ENCODE measurements at places on chromosomes 6 and 20.

DNA sequence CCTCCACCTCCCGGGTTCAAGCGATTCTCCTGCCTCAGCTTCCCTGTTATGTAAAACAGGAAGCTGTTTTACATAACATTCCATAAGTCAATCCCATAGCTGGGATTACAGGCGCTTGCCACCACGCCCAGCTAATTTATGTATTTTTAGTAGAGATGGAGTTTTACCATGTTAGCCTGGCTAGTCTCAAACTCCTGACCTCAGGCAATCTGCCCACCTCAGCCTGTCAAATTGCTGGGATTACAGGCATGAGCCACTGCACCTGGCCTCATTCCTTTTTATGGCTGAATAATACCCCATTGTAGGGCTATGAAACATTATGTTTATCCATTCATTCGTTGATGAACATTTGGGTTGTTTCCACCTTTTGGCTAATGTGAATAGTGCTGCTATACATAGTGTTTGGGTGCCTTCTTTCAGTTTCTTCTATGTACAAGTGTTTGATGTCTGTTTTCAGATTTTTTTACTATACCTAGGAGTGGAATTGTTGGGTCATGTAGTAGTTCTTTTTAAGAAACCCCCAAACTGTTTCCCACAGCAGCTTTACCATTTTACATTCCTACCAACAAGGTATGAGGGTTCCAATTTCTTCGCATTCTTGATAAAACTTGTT, 138.7 kb upstream of the COL21A1 start:
- no peak for DNase-seq

- DNase-seq = no peak
Observed at GRCh38 chr20:57104651-57105204, 161.7 kb downstream of the BMP7 start.

- DNase-seq = peak; percentile 91
Observed at GRCh38 chr20:2688041-2688591, 4.5 kb upstream of the EBF4 start.

DNA sequence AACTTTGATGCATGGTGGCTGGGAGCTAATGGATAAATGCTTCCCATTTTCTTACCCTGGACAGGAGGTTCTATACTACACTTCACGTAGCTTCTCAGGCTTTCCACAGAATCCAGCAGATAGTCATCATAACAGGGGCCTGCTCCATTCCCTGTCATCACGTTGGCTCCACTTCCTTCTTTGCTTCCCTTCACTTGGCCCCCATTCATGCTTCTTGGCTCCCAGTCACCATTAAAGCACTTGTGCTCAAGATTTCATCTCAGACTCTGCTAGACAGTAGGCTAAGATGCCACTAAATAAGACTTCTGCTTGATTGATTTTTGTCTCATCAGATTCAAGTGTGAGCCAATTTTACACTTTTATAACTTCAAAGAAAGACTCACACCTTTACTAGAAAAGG, 134.5 kb upstream of the ENPP5 start:
- DNase-seq = no peak

DNA sequence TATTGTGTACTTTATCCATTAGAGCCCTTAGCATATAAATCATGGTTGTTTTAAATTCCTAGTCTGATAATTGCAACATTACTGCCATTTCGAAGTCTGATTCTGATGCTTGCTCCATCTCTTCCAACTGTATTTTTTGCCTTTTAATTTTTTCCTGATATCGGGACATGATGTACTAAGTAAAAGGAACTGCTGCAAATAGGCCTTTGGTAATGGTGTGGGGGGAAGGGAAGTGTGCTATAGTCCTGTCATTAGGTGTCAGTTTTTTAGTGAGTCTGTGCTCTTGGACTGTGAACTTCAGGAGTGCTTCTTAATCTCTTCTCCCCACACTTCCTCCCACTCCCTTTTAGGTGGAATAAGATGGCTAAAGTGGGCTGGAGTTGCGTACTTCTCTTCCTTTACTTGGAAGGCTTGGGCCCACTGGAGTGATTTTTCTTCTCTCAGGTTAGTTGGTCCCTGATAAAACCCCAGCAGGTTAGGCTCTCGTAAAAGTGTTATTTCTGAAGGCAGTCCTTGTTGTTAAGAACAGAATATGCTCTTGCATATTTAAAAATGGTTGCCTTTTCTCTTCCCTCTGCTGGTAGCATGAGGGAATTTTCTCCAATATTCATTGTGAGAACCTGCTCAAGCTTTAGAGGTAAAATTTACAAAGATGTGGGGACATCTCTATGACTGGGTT, 18.1 kb downstream of the STXBP5 start:
- no peak for DNase-seq

GRCh38 chr6:87932361-87932760, 115.3 kb upstream of the SPACA1 start:
- no peak for DNase-seq

GRCh38 chr6:43493833-43494232, 16.3 kb downstream of the LRRC73 start:
- no peak for DNase-seq

DNA sequence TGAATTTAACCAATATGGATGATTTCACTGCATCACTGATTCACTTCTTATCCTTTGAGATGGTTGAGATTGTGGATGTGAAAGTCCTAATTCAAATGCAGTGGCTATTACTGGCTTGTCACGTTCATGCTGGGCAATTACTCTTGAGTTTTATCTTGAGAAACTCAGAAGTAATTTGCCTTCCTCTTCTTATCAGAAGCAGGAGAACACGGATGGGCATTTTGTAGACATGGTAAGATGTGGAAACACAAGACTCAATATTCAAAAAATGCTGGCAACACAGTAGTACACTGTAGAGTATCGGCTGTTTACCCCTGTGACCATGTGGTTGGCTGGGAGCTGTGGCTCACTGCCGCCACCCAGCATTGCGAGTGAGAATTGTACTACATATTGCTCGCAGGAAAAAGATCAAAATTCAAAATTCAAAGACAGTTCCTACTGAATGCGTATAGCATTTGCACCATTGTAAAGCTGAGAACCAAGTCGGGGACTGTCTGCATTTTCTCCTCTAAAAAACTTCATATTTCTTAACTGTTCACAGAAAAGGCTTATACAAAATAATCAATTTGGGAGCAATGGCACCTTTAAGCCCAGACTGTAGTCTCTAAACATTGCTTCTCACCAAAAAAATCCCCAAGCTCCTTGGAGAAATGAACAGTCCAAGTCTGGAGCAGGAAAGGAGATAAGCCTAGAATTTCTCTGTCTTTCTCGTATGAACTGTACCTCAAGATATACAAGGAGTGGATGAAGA, 61.9 kb upstream of the ELOVL5 start:
- DNase-seq = peak; percentile 18

- no peak for DNase-seq
Observed at GRCh38 chr6:150668900-150669302, 69.2 kb downstream of the PLEKHG1 start.

DNA sequence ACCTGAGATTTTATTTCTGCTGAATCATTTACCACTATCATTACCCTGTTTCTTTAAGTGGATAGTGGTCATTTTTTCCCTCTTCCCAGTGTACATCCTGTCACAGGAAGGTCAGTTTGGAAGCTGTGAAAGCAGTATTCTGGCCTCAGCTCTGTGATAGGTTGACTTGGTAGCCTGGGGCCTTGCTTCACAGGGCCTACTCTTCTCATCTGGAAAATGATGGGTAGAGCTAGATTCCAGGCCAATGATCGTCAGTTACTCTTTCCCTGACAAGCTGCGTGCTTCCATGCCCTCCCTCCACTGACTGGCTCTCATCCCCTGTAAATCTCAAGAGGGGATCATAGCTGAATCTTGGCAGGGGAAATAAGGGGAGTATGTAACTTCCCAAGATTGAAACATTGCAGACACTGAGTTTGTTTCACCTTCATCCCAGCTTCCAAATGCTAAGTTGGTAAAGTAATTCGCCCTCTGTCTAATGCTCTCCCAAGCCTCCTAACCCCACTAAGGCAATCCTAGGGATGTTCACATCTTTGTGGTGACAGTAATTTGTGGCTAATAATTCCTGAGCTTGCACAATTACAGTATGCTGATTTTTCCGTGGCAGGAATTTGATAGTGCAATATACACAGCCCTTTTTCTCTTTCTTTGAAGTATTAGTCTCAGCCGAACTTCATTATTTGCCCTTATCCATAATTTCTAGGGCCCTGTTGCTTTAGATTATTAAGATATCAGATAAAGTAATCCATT, 51.2 kb downstream of the VAPB start:
- DNase-seq = no peak

DNA sequence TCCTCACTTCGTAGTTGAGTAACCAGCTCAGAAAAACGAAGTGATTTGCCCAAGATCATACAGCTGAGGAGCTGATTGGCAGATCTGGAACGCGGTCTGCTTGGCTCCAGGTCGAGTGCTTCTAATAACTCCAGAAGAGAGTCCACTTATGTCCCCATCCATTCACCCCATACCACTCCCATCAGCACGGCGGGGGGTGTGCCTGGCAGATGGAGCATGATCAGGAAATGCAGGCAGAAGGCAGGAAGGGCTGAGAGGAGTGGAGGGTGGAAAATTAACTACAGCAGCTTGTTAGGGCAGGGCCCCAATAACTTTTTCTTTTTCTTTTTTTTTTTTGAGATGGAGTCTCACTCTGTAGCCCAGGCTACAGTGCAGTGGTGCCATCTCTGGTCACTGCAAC, 15.0 kb downstream of the FITM2 start:
- DNase-seq = no peak

DNA sequence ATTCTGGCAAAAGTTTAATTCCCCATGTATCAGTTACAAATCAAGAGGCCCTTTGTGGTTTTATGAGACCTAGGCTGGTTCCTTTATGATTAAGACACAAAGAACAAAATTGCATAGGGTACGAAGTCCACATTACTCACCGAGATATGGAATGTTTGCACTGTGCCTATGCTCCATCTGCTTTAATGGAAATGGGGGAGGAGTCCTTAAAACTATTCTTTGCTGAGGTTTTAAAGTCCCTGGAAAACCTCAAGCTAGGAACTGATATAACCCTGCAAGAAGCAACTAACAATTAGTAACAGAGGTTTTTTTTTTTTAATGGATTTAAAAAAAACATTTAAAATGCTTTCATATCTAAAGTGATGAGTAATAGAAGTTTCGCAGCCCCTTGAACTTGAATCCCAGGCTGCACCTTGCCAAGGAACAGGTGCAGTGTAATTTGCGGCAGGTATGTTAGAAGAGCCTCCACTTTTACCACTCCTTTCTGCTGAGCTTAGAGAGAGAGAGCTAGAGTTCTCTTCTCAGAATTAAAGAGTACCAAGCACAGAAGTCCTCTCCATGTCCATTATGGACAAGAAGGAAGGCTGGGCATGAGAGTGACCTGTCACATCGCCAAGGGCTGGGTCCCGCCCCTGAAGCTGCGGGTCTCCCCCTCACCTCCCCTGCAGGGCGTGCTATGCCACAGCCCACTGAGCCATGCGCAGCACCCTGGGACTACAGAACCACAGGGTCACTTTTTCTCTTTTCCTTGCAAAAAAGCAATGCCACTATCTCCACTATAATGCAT, 2.3 kb downstream of the SERPINB1 start:
- DNase-seq = no peak

GRCh38 chr6:113909224-113909856, 52.2 kb downstream of the MARCKS start:
- DNase-seq = no peak
